Suppressor macrophage treated with lipopolysaccharide for 4 hours (primary cell): ENCODE measurements at places on chromosomes 16 and 17.

DNA sequence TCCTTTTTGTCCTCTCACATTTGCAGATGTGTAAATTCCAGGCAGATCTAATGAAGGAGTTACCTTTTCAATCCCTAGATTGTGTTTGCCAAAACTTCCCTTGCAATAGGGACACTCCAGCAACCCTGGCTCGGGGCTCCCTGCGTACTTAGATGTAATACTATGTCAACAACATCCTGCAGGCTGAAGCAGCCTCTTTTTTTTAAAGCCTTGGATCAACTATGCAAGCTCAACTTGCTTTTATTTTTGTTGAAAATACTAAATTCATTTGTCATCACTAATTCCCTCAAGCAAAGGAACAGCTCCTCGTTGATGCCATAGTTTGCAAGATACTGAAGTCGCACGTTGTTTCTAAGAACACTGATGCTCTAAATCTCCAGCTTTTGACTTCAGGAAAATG, 59.1 kb downstream of the GRIN2A start:
- no peak for DNase-seq

GRCh38 chr17:79191270-79191934, 116.8 kb downstream of the ENGASE start:
- no peak for DNase-seq

- peak; percentile 88 for DNase-seq
Measured at GRCh38 chr17:82030470-82031302, 792 bp upstream of the RAC3 start.

- DNase-seq = no peak
Measured at GRCh38 chr16:74565378-74565777, 41.5 kb downstream of the GLG1 start.

GRCh38 chr16:69566240-69566980, 644 bp downstream of the NFAT5 start:
- peak; percentile 63 for DNase-seq

DNA sequence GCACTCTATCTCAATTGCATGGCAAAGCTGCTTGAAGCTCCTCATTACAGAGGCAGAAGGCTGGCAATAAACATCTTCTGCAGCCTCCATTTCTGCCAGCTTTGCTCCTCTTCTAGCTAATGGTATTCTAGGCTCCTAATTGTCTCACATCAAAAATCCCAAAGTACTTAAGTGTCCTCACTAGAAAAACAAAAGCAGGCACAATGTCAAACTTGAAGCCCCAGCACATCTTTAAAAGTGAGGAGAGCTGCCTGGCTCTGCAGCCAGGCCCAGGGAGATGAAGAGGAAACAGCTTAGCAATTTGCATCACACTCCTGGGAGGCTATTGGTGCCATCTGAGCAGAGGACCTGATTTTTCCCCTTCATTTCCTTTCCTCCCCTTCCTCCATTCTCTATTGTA, 197.1 kb downstream of the KCNJ2 start:
- DNase-seq = no peak

GRCh38 chr17:57943645-57944044, 11.6 kb downstream of the CUEDC1 start:
- DNase-seq = no peak

GRCh38 chr16:89069920-89070319, 23.7 kb upstream of the ACSF3 start:
- no peak for DNase-seq

DNA sequence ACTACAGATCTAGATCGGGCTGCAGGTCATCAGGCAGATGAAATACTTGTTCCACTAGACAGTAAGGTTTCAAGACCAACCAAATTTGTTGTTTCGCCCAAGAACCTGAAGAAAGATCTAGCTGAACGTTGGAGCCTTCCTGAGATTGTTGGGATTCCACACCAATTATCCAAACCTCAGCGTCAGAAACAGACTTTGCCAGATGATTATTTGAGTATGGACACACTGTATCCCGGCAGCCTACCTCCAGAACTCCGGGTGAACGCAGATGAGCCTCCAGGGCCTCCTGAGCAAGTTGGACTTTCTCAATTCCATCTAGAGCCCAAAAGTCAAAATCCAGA, 14.4 kb downstream of the LRRC37B start:
- DNase-seq = no peak

DNA sequence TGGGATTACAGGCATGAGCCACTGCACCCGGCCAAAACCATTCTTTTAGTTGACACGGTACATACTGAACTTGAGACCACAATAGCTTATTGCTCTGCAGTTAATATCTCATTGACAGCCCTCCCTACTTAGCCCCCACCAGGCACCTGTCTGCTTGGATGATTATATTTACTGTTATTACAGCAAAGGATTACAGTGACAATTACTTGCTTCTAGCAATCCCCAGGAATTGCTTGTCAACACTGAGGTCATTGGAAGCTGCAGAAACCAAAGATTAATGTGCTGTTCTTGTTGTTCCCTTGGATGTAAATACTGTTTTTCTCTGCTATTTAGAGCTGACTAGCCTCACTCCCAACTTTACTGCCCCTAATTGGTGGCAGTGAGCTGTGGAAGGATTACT, 211.2 kb downstream of the LGALS9B start:
- DNase-seq = no peak

GRCh38 chr16:46882940-46883307, 1.2 kb upstream of the GPT2 start:
- no peak for DNase-seq

DNA sequence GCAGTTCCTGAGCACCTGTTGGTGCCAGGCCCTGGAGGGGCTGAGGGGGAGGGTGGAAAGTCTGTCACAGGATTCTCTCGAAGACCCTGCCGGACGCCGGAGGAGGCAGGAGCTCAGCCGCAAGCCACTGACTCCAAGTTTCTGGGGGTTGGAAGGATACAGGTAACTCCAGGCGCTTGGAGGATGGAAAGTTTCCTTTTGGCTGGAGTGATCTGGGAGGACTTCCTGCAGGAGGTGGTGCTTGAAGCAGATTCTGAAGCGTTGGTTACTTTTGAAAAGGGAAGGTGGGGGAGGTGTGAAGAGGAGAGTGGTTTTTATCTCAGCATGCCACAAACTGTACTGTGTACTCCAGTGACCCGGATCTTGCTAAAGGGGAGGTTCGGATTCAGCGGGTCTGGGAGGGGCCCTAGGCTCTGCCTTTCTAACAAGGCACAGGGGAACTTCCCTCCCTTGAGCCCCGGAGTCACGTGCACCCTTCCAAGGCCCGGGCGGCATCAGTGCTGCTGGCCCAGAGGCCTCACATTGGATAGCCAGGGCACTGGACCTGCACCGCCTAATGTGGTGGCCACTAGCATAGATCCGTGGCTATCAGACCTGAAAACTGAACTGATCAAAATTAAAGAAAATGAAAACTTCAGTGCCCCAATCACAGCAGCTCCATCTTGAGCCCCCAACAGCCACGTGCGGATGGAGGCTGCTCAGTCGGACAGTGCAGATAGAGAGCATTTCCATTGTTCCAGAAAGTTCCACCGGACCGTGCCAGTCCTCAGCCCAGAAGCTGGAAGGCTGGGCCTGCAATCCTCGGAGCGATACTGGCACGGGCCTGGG, 42.2 kb upstream of the GSE1 start:
- peak; percentile 69 for DNase-seq

DNA sequence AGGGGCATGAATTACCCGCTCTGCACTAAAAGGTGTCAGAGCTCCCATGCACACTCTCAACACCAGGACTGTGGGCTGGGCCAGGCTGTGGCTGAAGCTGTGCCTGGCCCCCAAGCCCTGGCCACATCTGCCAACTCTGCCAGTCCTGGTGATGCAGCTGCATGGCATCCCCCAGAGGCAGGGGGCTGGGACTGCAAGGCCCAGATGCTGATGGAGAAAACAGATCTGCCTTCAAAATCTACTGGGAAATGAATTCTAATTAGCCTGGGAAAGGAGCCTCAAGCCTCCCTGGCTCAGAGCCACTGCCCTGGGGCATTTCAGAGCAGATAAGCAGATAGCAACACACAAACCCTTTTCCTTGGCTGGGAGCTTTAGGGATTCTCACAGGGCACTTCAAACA, 3.4 kb downstream of the CHST6 start:
- no peak for DNase-seq
